MG63 (cell line): ENCODE measurements at places on chromosomes 12 and 14.

DNA sequence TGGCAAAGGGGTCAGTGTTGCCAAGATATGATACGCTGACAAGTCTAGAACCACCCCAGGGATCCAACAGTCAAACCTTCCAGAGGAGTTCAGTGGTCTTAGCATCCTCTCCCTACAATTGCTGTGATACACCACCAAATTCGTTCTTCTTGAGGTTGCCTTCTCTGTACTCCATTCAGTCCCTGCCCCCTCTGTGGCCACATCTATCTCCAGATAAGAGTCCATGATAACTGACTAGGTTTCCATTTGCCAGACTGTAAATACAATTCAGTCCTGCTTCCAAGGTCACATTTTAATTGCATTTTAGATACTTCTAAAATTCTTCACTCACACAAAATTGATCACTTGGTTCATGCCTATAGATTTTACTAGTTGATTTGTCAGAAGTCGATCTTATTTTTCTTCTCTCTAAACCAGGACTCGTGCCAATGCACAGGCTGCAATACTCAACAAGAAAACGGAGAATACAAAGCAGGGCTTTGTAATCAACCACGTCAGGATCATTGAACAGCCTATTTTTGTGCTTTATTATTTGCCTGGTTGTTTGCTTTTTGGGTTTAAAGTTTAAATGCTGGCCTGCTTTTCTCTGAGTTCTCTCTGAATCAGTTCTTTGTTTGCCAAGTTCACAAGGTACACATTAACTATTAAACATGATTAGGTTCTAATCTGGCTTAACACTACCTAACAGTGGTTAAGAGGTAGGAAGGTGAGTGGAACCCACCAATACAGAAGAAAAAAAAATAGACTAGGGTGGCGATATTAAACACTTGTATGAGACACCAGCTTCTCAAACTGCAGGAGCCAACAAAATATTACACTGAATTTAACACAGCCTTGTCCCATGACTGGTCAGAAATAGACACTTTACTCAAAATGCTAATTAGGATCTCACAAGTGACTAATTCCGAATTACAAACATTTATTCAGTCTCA is 5.3 kb upstream of the TSPAN8 start:
- DNase-seq: no peak

DNA sequence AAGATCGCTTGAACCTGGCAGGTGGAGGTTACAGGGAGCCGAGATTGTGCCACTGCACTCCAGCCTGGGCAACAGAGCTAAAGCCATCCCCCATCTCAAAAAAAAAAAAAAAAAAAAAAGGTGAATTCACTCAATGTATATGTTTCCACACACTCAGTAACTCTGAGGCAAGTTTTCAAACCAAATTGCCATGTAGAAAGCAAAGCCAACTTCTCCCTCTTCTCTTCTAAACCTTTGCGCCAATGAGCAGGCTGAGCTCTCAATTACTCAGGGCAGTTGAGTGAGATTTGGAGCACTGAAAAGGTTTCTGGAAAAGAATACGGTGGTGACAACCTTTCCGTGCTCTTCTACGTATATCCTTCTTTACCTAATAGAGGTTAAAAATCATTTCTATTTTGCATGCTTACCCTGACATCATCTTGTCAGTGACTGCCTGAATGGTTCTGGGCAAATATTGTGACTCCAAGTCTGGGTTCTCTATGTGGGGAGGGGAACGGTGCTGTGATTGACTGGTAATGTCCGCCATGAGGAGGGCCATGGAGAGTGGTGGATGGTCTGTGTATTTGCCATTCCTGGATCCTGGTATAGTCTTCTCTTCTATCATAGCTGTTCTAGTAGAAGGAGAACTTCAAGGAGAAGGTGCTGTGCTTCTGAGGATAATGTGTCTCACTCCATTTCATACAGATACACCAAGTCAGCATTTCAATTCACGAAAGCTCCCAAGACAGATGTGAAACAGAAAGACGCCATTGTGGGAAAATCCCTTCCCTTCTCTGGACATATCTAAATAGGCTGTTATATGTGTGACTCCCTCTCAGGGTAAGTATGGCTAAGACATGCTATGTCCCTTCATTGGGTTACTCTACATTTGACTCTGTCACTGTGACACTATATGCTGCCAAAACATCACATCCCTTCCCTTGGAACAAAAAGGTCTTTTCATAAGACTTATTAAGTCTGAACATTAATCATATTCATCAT is 46.2 kb upstream of the MED13L start:
- no peak for DNase-seq

GRCh38 chr14:35986219-35986573 is 160.1 kb downstream of the BRMS1L start:
- no peak for DNase-seq

- DNase-seq: peak; percentile 5
Observed at GRCh38 chr12:67202011-67202677, 67.0 kb upstream of the CAND1 start.

GRCh38 chr12:116372815-116373214 is 95.3 kb upstream of the MED13L start:
- DNase-seq: no peak

GRCh38 chr12:53452159-53453077 is 516 bp downstream of the PCBP2 start:
- peak; percentile 90 for DNase-seq

DNA sequence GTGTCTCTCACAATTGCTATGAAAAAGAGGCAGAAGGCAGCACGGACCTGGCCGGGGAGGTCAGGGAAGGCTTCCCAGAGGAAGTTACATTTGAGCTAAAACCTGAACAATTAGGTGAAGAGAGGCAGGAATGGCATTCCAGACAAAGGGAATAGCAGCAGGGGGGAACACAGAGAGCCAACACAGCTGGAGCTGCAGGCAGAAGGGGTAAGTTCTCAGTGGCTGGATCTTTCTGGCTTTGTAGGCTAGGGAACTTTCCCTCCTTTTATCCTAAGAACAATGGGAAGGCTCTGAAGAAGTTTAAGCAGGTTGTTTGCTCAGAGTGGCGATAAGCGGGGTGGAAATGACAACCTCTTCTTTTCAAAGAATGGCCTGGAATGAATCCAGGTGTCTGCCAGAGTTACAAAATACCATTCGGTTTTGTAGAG is 100.0 kb downstream of the PRIMA1 start:
- no peak for DNase-seq

DNA sequence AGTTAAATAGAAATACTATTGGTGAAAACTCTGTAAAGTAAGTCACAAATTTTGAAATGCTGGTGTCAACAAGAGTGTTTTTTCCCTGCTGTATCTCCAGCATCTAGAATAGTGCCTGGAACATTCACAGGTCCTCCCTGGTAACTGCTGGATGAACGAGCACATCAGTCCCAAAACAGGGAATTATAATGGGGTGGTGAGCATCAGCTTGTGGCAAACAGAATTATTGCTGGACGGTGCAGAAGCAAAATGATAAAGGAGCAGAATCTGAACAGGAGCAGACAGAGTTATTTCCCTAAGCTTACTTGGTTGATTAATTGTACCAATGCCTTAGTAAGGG is 129.9 kb downstream of the GRIP1 start:
- DNase-seq: no peak

GRCh38 chr14:77249286-77249685 is 21.7 kb downstream of the NGB start:
- DNase-seq: no peak

DNA sequence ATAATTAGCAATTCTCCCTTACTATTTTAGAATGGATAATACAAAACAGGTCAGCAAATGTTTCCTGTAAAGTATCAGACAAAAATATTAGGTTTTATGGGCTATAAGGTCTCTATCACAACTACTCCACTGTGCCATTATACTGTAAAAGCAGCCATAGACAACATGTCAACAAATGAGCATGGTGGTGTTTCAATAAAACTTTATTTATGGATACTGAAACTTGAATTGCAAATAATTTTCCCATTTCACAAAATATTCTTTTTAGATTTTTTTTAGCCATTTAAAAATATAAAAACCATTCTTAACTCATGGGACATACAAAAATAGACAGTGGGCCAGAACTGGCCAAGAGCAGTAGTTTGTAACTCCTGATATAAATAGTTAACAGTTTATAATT is 15.4 kb downstream of the RECQL start:
- no peak for DNase-seq

GRCh38 chr12:25653487-25654175 is 100.5 kb upstream of the LMNTD1 start:
- peak; percentile 18 for DNase-seq

- DNase-seq: peak; percentile 94
Observed at GRCh38 chr12:110109037-110109836, 14.9 kb upstream of the IFT81 start.

DNA sequence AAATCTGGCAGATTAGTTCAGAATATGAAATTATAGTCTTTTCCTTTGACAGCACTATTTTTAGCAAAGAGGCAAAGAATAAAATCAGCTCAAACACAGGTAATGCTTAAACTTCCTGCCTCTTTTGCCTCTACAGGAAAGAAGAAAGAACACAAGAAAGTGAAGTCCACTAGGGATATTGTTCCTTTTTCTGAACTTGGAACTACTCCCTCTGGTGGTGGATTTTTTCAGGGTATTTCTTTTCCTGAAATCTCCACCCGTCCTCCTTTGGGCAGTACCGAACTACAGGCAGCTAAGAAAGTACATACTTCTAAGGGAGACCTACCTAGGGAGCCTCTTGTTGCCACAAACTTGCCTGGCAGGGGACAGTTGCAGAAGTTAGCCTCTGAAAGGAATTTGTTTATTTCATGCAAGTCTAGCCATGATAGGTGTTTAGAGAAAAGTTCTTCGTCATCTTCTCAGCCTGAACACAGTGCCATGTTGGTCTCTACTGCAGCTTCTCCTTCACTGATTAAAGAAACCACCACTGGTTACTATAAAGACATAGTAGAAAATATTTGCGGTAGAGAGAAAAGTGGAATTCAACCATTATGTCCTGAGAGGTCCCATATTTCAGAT is 17.4 kb downstream of the TMPO start:
- no peak for DNase-seq

- DNase-seq: no peak
Observed at GRCh38 chr12:57759360-57759980, 4.6 kb downstream of the MARCHF9 start.

GRCh38 chr12:107990325-107990724 is 138.8 kb upstream of the WSCD2 start:
- DNase-seq: peak; percentile 7

DNA sequence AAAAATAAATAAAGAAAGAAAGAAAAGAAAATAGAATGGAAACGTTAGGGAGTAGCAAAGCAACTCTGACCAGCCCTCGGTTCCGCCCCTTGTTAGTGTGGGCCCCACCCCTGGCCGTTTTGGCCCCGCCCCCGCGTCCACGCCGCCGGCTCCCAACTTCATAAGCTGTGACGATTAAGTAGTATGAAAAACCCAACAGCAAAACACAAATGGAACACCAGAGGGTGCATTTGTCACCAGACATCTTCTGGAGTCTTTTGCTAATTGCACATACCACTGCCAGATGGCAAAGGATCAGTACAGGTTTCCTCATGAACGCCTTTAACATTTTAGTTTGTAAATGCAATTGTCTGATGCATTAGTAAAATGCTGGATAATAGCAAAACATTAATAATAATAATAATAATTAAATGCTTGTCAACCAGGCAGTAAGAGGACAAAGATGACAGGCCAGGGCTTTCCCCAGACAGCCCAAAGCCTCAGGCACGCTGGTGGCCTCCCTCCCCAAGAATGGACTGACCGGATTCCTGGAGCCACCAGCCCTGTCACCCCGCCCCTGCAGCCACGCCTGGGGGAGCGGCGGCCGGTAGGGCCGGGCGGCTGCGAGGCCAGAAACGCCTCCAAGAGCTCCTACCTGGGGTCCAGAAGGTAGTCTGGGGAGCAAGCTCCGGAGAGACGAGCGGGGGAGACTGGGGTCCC is 23.6 kb downstream of the HSP90AA1 start:
- DNase-seq: no peak

GRCh38 chr14:20934148-20934762 is 21.0 kb upstream of the RNASE2 start:
- peak; percentile 22 for DNase-seq

DNA sequence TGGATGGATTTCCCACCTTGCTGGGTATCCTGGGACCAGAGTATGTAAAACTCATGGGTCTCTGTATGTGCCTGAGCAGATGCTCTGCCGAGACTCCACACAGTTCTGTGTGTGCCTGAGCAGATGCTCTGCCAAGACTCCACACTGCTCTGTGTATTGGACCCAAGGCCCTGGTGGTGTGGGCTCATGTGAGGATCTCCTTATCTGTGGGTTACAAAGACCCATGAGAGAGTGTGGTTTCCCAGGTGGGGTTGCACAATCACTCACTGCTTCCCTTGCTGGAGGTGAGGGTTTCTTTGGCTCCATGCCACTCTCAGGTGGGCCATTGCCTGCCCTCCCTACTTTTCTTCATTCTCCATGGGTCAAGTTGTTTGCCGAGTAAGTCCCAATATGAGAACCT is 141.5 kb downstream of the TBC1D30 start:
- DNase-seq: no peak
